ENCODE measurements at places on chromosomes 16 and 17.
A peak's percentile ranks its signal among the peaks of the same experiment; 100 is the strongest.

DNA sequence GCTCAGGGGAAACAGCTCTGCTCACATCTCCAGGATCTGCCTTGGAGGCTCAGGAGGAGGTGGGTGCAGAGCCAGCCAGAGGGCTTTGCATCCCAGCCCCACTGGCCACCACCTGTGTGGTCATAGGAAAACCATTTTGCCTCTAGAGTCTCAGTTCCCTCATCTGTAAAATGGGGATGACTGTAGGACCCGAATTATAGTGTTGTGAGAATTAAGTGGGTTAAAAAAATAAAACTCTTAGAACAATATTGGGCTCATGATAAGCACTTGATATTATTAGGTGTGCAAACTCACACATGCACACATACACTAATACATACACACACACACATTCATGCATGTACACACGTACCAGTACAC lies 19.4 kb upstream of the JPH3 start:
- DNase-seq: no peak

DNA sequence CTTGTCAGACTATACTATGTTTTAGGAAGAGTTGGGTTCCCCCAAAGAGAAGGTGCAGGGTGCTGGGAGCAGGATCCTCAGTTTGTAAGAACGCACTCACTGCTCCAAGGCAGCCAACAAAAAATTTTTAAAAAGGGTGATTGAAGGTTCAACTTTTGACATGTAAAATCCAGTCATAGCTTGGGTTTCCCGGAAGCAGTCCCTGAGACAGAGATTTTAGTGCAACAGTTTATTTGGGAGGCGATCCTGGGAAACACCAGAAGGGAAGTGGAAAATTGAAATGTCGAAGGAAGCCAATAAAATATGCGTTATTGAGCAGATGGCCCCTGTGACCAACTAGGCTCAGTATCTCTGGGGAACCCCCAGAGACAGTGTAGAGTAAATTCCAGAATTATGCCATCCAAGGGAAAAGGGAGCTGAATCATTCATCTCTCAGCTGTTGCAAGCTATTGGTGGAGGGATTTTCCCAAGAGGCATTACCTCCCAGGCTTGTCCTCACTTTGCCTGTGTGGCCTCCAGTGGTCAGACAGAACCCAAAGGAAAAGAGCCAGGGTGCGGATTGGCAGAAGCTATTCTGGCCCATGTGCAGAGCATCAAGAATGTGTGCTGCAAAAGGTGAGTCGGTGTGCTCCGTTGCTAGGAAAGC lies 72.9 kb downstream of the HS3ST3B1 start:
- DNase-seq: no peak

- DNase-seq: no peak
Observed at GRCh38 chr16:57019746-57020145, 30.4 kb downstream of the NLRC5 start.

- DNase-seq: no peak
Observed at GRCh38 chr16:81687131-81687456, 92.0 kb upstream of the PLCG2 start.

- DNase-seq: peak; percentile 45
Observed at GRCh38 chr16:30395155-30395991, at the start of gene ZNF48. Gene ZNF48, plus strand, starts transcription at chr16:30395420. Its CDS starts 375 bp downstream, at chr16:30395795.

DNA sequence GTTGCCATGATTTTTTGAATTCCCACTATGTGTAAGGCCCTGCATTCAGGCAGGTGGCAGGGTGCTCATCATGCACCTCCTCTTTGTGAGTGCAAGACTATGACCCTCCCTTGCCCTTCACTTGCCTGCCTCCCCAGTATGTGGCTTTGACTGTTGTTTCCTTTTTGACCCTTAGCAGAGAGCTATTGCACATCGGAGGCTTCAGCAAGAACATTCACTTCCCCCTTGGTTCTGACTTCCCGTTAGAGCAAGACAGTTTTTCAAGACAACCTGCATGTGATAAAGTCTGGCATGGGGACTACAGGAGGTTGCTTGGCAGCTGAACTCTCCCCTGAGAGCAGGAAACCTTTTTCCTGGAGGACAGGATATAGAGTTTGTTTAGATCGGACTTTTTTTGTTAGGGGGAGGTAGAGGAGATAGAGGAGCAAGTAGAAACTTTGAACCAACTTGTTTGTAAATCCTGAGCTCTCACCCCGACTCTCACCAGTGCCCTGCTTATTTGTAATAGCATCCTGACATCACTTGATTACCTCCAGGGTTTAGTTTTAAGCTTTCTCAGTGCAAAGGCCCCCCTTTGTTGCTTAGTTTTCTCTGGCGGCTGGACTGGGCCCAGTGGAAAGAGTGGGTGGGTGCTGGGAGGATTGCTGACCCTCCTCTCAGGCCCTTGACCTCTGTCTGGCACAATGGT lies 34.3 kb downstream of the LIMD2 start:
- DNase-seq: no peak

GRCh38 chr17:39096508-39097149 lies 54.8 kb downstream of the PLXDC1 start:
- no peak for DNase-seq

GRCh38 chr17:61260071-61260797 lies 139.4 kb upstream of the TBX2 start:
- DNase-seq: no peak

DNA sequence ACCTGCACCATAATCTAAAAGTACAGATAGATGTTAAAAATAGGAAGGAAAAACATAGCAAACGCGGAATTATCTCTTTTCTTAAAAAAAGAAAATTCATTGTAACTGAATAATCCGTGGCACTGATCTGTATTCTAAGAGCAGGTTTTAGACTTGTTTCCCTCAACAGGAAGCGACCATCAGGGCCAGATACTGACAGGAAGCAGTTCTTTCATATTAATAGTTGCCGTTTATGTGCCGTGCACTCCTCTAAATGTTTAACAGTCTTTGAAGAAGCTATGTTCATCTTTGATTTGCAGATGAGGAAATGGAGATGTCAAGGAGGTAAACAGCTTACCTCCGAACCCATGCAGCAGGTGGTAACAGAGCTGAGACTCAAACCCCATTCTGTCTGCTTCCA lies 23.6 kb downstream of the DYNLRB2 start:
- no peak for DNase-seq

DNA sequence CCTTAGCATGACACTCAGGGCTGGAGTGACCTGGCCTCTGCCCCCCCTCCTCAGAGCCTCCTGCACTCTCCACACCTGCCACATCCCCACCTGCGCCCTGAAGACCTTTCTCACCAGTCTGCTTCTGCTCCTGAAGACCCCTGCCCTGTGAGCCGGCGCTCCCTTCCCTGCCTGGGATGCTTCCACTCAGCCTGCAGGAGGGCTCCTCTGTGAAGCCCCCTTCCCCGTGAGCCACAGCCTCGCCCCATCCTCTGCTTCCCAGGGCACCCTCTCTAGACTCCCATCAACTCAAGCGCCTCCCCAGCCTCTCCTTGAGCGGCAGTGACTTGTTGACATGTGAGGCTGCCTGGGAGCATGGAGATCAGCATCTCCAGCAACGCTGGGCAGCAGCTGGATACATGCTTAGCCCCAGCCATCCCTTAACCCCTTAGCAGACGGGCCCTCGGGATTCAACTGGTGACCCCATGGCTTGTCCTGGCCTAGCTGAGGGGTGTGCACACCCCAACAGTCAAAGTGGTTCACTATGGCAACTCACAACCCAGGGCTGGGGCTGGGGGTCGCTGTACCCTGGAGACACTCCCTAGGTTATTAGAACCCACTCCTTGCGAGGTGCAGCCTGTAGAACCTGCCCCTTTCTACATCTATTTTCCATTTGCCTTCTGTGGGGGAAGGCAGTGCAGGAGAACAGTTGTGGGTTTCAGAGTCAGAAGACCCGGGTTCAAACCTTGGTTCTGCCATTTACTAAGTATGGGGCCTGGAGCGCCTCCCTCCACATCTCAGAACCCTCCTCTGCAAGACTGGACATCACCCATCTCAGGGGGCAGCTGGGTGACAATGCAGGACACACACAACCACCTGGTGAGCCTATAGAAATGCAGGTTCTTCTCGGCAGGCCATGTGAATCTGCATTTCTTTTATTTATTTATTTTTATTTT lies 21.5 kb downstream of the TMEM235 start:
- no peak for DNase-seq

All from activated gamma-delta T cell (primary cell).